ENCODE measurements at places on chromosomes 3 and 15.

DNA sequence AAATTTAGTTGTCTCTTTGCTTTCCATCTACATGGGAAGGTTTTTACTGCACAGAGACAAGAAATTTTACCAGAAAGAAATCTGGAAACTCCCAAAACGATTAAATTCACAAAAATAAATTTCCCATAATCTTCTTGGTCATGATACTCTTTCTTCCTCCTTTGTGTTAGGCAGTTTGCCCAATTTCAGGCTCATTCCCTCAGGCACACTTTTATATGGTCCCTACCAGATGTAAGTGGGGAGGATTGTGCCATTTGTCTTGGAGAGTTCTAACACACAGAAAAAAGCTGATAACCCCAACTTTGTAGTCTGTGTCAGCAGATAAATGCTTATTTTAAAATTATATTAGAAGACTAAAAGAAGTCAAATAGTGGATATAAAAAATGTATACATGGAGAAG lies 49.1 kb upstream of the CCDC50 start:
- no peak for DNase-seq

GRCh38 chr15:25532269-25533140 lies 93.7 kb upstream of the UBE3A start:
- no peak for DNase-seq

DNA sequence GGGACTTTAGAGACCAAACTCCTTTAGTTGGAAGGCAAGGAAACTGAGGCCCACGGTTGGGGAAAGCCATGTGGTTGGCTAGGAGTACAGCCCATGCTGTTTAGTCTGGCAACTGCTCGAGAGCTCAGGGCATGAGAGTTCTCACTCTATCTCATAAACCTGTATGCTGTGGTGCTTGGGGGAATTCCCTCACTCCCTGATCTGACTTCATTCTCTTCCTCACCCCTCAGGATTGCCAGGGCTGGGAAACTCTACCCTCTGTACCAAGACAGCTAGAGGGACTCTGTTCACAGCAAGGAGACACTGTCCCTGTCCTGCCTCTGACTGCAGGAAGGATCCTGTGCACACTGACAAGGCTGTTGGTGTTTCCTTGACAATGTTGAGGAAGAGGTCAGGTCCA lies 230.2 kb downstream of the ZNF621 start:
- no peak for DNase-seq

GRCh38 chr15:71687902-71688508 lies 122.3 kb upstream of the NR2E3 start:
- no peak for DNase-seq

- no peak for DNase-seq
These were observed at the start of gene ITIH3 for GRCh38 chr3:52794612-52795099. Gene ITIH3 (plus strand): TSS chr3:52794796. CDS start chr3:52794804, 8 bp downstream.

GRCh38 chr15:35603301-35603700 lies 57.3 kb upstream of the DPH6 start:
- DNase-seq = no peak

DNA sequence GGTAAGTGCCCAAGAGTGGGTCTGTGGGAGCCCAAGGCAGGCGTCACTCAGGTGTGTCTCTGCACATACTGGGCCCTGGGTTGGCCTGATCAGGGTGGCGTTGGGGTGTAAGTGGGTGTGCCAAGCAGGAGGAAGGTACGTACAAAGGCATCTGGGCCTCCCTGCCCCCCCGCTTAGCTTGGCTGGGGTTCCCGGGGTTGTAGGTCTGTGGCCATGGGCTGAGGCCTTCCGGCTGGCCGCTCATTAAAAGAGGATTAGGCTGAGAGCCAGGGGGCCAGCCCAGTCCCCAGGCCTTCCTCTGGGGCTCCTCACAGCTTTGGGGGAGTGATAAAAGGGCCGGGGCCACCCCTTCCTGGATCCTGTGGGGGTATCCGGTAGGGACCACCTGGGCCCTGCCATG lies 13.3 kb downstream of the SEMA3F start:
- no peak for DNase-seq

GRCh38 chr15:50562735-50563640 lies 16.5 kb upstream of the USP50 start:
- no peak for DNase-seq

DNA sequence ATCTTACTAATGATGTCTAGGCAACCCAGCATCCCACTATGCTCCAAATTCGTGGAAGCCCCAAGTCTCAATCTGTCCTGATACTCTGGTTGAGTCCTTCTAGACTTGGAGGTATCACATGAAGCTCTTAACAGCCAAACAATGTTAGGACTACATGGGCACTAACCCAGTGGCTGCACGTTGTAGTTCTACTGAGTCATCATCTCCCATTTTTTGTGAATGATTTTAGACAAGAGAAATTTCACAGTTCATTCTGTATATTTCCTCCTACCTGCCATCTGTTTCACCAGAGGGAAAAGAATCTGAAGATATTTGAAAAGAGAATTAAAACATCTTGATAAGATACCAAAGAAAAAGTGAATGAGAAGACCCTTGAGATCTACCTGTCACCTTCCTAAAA lies 9.8 kb upstream of the WWTR1 start:
- DNase-seq = no peak

DNA sequence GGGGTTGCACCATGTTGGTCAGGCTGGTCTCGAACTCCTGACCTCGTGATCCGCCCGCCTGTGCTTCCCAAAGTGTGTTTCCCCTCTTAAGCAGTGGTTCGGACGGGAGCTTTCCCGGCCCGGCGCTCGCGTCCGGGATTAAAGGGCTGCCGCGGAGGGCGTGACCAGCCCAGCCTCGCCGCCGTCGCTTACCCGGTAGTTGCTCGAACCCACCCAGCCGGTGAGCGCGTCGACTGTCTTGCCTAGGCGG lies 513 bp downstream of the CLASP2 start:
- no peak for DNase-seq

GRCh38 chr15:66965201-66965900 lies 100.1 kb upstream of the SMAD3 start:
- no peak for DNase-seq

- DNase-seq = no peak
These were observed 300.1 kb upstream of the LYSMD4 start for GRCh38 chr15:100033140-100033857.

GRCh38 chr3:8001307-8001706 lies 500.3 kb upstream of the LMCD1 start:
- DNase-seq = no peak

GRCh38 chr3:39809181-39809994 lies at the start of gene MYRIP:
Gene MYRIP (plus strand): TSS chr3:39809609. CDS start chr3:39900817, 91,208 bp downstream.
- no peak for DNase-seq

DNA sequence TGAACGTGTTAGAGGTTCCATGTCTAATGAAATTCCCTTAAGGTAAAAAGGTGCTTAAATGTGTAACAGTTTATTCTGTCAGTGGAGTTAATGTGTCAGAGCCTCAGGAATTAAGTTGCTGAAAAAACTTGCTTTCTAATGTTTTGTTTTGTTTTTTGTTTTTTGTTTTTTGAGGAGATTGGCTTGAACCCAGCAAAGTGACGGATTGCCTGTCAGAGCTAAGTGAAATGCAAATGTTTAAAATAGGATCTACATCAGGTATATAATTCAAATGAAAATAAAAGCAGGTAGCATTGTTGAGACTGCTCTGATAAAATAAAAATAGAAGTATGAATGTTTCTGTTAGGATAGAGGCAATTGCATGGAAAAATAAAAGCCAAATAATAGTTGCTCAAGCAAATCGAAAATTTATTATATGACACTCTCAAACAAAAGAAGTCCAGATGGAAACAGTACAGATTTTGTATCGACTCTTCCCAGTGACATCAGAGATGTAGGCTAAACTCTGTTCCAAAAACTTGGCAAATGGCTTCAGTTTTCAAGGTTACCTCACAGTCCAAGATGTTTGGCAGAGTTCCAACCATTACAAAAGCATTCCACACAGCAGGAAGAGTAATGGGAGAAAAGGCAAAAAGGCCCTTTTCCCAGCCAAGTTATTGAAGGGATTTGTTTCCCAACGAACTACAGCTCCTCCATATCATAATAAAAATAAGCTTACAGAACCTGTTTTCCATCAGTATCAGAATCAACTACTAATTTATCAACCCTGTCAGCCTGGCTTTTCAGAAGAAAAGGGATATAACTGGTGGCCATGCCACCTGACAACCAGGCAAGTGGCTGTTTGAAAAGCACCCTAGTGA lies 291.0 kb downstream of the TBL1XR1 start:
- DNase-seq = peak; percentile 4

DNA sequence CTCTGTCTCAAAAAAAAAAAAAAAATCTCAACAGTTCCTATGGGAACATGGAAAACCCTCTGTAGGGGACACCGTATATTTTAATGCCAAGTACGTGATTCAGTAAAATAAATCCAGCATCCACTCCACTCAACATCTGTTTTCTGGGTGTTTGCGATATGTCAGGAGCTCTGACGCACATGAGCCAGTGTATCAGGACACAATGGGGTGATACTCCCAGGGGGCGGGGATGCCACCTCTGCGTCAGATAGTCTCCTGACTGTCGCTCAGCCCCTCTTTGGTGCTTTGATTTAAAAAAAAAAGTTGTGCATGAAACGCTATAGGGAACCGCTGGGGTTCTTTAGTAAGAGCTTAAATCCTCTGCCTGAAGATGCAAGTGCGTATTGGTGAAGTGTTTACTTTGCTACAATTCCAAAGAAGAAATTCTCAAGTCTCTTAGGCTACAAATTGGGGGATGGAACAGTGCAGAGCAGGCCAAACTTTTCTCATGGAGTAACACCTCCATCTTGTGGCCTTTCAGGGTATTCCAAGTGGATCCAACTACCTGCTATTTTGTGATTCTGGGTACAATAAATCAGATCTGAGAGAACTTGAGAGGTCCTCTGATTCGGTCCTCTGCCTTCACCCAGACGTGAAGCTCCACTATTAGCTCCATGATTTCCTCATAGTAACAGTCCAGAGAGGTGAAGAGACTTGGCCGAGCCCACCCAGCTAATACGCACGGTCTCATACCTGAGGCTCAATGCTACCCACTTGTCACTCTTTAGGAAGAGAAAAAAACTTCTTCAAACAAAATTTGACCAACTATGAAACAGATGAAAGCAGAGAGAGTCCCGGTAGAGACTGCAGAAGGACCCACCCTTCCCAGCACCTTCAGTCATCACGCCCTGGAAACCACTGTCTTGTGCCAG lies 9.3 kb upstream of the NR2E3 start:
- no peak for DNase-seq

- DNase-seq = no peak
These were observed 90.6 kb upstream of the UBE2E2 start for GRCh38 chr3:23112491-23112890.

DNA sequence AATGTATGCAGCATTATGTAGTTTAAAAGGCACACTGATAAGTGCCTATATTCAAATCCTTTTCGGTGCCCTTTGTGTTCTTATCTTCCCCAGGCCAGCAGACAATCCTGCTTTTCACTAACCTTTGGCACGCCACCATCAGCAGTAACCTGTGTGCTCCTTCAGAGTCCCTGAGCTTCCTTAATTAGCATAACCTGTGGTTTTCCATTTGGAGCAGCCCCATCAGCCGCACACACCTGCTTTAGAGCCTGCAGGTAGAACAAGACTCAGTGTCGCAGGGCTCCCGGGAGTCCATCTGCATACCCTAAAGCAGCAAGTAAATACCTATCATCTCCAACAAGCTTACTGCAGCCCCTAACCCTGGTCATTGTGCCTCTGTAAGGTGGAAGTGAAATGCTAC lies 755.1 kb downstream of the ROBO2 start:
- no peak for DNase-seq
